ENCODE measurements at places on chromosomes 16 and 17.

- no peak for DNase-seq
Measured at GRCh38 chr16:86970279-86970678, 346.9 kb downstream of the C16orf95 start.

DNA sequence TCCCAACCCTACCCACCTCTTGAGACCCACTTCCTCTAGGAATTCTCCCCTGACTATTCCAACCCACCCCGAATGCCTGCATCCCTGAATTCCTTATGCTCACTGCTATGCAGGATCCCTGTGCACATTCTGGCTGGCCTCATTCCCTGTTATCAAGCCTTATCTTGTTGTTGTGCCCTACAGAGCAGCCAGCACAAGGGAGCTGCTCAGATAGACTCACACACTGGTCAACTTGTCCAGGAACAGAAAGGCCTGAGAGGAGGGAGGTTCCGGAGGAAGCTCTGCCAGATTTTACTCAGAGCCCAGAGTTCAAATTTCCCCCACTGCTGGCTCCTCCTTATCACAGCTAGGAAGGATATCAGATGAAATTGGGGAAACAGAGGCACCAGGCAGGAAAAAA, 24.8 kb upstream of the MYO18A start:
- no peak for DNase-seq

- no peak for DNase-seq
Measured at GRCh38 chr16:70790815-70791214, 10.1 kb downstream of the VAC14 start.

DNA sequence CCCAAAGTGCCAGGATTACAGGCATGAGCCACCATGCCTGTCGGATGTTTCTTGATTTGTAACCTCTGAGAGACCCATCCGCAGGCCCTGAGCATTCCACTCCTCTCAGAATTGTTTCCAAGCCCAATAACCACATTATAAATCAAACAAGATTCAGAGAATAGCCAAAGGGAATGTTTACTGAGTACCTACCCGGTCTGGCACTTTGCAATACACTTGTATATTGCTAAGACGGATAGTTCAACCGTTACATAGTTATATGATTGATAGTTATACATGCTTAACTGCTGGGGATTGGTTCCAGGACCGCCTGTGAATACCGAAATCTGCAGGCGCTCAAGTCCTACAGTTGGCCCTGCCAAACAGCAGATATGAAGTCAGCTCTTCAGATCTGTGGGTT, 3.0 kb upstream of the KAT8 start:
- no peak for DNase-seq

DNA sequence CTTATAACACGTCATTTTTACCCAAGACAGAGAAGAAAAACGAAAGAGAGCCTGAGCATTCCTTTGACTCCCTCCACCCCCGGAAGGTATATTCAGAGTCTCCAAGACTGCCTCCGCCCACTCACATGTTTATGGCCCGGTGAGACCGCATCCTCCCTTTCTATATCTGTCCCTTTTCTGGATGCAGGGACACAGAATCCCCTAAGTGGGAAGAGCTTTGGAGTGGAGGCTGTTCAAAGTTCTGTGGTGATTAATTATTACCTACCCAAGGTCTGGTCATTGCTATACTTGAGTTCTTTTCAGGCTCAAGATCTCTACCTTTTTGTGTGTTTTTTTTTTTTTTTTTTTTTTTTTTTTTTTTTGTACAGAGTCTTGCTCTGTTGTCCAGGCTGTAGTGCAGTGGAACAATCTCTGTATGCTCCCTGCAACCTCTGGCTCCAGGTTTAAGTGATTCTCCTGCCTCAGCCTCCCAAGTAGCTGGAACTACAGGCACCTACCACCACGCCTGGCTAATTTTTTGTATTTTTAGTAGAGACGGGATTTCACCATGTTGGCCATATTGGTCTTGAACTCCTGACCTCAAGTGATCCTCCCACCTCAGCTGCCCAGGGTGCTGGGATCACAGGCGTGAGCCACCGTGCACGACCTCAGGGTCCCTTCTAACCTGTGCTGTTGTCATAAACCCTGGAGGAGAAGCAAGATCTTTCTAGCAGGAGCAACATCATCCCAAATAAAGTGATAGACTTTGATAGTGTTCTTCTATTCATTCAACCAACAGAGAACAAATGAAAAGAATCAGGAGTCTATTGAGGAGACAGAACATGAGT, 407.1 kb downstream of the WWOX start:
- DNase-seq: no peak

Data from pancreas (tissue), 10 donors.